ENCODE measurements at places on chromosomes 4 and X.

DNA sequence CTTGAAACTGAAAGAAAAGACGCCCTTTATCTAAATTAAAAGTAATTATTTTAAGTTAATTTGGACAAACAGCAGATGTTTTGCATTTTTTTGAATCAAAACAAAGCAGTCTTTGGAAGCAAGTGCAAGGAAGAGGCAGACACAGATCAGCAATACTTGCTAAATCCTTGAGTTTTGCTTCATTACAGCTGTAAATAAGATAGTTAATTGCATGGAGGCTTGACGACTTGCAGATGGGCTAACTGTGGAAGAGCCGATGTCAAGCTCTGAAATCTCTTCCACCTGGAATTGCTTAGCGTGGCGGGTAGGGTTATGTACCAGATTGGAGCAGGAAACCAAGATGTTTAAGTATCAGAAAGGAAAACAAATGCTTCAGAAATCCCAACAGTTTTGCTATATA is 148.8 kb downstream of the POLA1 start:
- no peak for DNase-seq

DNA sequence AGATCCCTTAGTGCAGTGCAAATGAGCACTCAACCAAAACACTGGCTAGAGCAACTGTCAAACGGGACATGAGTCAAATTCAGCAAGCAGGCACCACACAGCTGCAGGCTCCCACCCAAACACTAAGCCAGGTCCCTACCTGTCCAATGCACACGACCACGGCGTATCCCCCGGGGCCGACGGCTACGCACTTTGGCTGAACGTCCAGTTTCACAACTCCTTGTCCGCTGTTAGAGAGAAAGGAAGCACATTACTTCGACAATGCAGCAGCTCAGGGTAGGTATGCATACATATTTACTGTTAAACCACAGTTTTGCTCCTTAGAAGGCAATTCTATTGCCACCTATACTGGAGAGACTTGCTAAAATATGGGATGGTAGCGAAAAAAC is 35.4 kb downstream of the WDR1 start:
- no peak for DNase-seq

- DNase-seq, result no peak
Measured at GRCh38 chr4:186749611-186750281, 26.1 kb upstream of the FAT1 start.

DNA sequence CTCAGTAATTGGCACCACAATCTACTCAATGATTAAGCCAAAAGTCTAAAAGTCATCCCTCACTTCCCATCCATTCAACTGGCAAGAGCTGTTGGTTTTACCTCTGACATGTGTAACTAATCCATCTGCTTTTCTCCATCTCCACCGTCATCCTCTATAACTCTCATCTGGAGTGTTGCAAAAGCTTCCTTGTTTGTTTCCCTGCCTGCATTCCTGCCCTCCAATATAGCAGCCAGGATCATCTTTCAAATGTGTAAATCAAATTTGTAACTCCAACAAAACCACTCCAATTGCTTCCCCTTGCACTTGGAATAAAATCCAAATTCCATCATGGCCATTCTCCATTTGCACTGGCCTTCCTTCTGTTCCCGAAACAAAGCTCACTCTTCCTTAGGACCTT is 4.3 kb upstream of the PLAC8 start:
- DNase-seq, result no peak

DNA sequence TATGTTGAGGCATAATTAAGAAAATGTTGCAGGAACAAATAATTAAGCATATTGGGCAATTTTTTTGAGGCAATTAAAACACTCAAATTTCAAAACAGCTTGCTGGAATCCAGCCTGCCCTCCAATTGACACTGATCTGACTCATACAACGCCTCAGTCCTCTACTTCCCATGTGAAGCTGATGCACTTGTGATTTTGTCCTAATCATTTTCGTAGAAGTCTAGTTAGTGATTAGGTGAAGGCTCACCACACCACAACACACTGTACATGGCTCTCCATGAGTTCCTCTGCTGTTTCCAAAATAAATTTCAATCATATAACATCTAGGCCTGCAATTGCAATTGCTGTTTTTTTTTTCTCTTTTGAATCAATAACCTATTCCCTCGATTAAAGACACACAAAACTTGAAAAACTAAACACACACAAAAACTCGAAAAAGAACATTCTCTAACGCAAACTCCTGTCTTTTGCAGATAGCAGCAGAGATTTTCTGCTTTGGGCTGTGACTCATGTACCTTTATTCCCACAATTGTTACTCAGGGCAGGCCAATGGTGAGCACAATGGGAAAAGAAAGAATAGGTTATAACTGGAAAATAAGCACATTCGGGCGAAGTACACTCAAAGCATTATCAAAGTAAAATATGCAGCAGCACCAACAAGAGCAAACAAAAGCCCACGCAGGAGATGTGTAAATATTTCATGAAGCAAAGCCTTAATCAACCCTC is 1.7 kb downstream of the GPRIN3 start:
- no peak for DNase-seq

DNA sequence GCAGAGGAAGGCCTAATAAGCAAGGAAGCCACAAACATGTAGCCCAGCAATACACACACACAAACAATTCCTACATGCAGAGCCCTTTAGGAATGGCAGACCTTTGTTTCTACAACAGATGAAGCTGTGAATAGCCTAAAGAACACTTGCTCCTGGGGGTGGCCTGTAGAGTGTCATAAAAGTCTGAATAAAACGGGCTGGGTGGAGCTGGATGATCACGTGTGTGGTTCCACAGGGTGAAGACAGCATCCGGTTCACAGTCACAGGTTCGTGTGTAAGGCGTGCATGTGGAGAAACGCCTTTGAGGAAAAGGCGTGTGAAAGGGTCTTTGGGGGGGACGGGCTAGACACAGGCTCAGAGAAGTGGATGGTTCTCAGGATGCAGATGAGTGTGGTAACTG is 156.1 kb downstream of the AFAP1 start:
- DNase-seq, result no peak

DNA sequence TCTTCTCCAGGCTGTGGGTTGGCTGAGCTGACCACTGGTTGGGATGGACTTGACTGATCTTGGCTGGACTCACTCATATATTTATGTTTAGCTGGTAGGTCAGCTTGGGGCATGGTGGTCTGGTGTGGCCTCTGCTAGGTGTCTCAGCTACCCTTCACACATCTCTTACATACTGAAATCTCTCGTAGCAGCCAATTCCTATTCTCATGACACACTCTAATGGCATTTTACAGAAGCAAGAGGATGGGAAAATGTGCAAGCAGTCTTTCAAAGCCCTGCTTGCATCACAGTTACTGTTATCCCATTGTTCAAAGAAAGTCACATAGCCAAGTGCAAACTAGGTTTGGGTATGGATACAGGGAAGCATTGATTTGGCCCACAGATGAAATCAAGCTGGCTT is 55.5 kb upstream of the PCDH18 start:
- no peak for DNase-seq

GRCh38 chr4:183173580-183174526 is 74.8 kb downstream of the WWC2 start:
- DNase-seq, result no peak

- DNase-seq, result no peak
Measured at GRCh38 chr4:1356181-1356998, 9.4 kb downstream of the UVSSA start.

GRCh38 chrX:83593634-83594294 is 85.7 kb downstream of the POU3F4 start:
- DNase-seq, result no peak

- DNase-seq, result no peak
Measured at GRCh38 chrX:118980761-118981160, 6.3 kb downstream of the LONRF3 start.

DNA sequence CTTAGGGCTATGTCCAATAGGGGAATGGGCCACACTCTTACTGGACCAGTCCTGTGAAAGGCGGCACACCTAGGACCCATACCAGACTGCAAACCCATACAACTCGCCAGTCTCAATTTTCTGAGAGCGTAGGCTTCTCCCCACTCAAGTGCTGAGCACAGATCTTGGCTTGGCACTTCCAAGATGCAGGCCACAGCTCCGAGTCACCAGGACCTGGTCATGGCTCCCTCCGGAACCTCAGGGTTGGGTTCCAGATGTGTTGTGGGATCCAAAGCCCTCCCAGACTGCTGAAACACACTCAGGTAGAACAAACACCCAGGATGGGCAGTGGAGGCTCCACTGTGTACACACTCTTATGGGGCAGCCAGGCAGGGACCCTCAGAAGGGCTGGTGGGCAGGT is 103.3 kb downstream of the TMEM144 start:
- no peak for DNase-seq

DNA sequence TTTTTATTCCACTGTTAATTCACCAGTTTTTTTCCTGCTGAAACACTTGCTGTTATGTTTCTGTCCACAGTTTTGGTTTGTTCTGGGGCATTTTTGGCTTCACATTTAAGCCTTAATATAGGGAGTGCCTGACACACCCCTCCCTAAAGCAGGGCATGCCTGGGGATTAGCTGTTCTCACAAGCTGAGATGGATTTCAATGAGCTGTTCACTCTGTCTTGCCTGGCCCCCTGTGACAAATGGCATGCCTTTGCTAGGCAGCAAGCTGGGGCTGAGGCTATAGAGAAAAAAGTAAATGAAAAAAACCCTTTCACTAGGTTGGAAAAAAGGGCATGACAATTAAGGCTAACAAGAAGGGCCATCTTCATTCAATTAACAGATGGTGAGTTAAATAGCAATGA is 22.4 kb downstream of the LPAR4 start:
- DNase-seq, result no peak

DNA sequence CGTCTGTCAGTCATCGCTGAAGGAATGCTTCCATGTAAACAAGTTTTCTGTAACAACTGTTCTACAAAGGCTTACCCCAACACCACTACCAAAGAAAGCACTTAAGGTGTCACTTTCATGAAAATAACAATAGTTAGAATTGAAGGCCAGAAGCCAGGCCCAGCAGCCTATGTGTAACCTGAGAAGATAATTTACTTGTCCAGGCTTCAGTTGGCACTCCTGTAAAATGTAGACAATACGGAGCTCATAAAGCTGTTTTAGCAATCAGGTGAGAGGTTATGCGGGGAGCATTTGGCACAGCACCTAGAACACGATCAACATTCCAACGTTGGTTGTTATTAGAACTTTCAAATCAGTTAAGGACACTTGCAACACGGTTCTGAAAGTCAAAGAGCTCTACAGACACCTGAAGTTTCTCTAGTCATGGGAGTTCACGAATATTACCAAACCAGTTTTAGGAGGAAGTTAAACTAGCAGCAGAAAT is 15.7 kb downstream of the ADGRA3 start:
- no peak for DNase-seq

DNA sequence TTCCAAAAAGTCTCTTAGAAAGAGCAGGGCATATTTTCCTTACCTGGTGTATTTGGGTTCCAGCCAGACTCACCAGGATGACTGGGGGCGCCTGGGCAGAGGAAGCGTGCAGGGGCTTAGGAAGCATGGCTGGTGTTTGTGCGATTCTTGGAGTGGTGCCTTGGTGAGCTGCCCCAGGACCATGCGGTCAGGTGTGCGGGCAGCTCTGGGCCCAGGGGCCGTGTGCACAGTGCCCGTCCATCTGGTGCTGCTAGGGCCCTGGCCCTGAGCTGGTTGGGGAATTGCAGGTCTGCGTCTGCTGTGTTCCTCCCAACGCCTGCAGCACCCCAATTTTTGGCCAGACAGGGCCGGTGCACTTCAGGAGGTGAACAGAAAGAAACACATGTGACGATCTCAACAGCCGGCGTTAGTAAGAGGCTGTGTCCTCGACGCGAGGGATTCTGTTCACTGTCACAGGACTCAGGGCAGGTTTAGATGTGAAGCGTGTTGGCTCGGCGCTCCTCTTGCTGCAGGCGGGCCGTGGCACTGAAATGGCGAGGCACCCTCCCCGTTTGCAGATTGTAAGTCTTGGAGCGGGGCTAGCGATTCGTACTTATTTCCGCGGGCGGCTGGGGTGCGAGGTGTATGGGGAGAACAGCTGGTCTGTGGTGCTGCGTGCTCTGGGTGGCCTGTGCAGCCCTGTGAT is 15.2 kb downstream of the RGS12 start:
- DNase-seq, result no peak

DNA sequence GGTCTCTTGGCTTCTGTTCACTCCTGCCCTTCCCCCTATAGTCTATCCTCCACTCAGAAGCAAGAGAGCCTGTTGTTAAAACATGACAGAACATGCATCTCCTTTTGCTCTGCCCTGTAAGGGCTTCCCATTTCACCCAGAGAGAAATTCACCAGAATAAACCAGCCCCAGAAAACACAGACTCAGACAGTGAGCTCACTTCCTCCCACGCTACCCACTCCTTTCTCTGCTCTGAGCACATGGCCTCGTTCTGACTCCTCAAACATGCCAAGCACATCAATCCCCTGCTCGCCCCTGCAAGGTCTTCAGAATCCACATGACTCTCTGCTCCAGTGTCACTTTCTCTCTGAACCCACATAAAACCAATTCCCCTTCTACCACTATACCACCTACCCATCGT is 50.4 kb downstream of the MID1 start:
- no peak for DNase-seq

DNA sequence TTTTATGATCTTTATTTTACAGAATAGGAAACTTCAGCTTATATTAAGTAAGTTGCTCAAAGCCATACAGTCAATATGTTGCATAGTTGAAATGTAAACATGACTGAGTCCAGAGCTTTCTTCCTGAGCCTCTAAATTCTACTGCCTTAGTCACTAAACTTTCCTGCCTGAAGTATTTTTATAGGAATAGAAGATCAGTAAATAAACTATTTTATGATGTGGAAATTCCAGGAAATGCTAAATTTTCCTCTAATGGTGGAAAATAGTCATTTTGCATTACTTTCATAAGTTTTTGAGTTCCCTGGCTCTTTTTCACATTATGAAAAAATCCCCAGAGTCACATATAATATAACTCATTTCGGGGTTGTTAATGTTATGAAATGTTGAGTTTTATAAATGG is 182.8 kb downstream of the BANK1 start:
- DNase-seq, result no peak

DNA sequence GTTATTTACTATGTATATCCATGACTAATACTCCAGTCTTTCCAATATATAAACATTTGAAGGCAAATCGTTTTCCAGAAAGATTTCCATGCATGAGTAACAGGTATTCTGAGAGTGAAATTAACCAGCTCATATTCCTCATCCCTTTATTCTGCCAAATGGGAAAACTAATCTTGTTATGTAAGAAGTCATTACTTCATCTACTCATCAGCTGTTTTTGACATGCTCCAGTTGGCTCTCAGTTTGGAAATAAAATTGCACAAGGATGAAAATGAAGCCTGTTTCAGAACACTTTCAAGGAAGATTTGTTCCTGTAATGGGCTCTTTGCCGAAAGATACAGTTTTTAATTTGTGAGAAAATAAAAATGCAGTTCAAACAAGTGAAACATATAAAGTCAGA is 121.9 kb downstream of the KCTD8 start:
- no peak for DNase-seq

GRCh38 chrX:30144971-30145731 is 70.2 kb upstream of the MAGEB2 start:
- no peak for DNase-seq

DNA sequence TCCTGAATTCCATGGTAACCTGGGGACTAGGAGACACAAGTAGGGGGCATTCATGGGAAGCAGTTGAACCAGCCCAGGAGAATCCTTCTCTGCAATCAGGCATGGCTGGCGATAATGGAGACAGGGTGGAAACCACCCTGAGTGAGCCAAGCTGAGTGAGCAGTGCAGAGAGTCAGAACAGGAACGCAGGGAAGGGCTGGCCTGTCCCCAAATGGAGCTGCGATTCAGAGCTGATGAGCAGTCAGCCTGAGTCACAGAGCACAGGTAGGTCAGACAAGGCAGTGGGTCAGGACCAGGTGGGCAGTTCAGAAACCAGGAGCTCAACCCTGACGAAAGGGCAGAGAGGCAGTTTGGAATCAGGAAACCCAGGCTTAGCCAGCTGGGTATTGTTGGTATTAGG is 129.0 kb downstream of the BTC start:
- DNase-seq, result no peak

- DNase-seq, result no peak
Measured at GRCh38 chr4:126592088-126592487, 1040.7 kb upstream of the INTU start.

All from stimulated activated CD4-positive, alpha-beta T cell treated with anti-CD3 and anti-CD28 coated beads, Interleukin-1b, Interleukin-23, amount 100 ng/mL, for 24 hours (primary cell).